ENCODE measurements at places on chromosomes 3 and 15.
A peak's percentile ranks its signal among the peaks of the same experiment; 100 is the strongest.

GRCh38 chr3:39296197-39297077, 16.6 kb upstream of the CX3CR1 start:
- DNase-seq: no peak

- DNase-seq: no peak
Measured at GRCh38 chr3:89250742-89251141, 143.3 kb downstream of the EPHA3 start.

DNA sequence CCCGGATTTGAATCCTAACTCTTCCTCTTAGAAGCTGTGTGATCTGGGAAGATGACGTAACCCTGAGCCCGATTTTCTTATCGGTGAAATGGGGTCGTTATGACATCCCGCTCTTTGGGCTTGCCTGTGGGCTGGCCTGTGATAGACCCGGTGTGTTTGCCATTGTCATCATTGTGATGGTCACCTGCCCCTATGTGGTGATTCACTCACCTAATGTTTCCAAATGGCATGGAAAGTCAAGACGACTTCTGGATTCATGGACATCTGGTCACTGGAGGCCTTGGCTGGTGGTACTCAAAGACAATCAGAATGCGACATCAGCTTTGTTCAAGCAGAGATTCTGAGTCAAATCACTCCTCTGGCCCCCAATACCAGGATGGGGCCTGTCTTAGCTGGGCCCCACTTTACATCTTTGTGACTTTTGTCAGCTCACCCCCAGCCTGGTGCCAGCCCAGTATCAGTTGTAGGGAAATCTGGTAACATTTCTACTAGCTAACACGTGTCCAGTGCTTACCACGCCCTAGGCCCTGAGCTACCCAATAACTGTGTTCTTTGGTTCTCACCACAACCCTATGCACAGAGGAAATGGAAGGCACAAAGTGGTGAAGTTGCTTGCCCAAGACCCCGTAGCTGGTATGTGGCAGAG, 2.8 kb downstream of the TMEM43 start:
- DNase-seq: no peak

- no peak for DNase-seq
Measured at GRCh38 chr3:94251566-94251965, 188.7 kb downstream of the NSUN3 start.

GRCh38 chr3:47433796-47434195, 41.9 kb downstream of the SCAP start:
- DNase-seq: no peak

- DNase-seq: no peak
Measured at GRCh38 chr15:57251308-57251707, 125.0 kb upstream of the CGNL1 start.

- DNase-seq: no peak
Measured at GRCh38 chr3:10956531-10956930, 36.0 kb upstream of the SLC6A1 start.

GRCh38 chr15:93422476-93422875, 333.5 kb upstream of the RGMA start:
- no peak for DNase-seq

GRCh38 chr3:106255870-106256248, 387.0 kb upstream of the CBLB start:
- DNase-seq: no peak

- no peak for DNase-seq
Measured at GRCh38 chr15:62691008-62691407, 351.5 kb upstream of the TPM1 start.

GRCh38 chr3:101219842-101220560, 100.4 kb downstream of the IMPG2 start:
- no peak for DNase-seq

DNA sequence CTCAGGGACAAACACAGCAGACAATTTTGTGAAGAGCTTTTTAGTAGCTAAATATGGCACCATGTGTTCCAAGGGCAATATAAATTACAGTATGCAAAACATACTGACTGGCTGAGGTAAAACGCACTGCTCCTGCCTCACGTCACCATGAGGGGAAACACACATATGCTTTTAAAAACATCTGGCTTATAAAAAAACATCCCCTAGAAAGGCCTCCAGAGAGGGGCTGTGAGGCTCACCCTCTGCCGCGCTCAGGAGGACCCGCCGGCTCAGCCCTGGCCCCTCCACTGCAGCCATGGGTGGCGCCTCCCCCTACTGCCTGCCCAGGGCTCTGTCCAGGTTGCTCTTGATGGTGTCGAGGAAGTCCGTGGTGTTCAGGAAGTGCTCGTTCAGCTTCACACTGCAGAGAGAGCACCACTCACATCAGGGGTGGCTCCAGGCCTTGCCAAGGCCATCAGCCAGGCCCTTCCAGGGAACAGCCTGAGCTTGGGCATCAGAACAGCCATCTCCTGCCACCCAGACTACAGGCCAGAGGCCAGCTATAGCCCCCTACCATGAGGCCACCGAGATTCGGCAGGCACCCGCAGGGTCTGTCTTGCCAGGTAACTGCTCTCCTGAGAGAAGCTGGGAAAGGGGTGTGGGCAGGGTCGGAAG, 18.2 kb downstream of the IDH2 start:
- no peak for DNase-seq

- peak; percentile 75 for DNase-seq
Measured at GRCh38 chr3:112653881-112654300, 12.9 kb upstream of the CCDC80 start.

GRCh38 chr3:119524931-119525662, 26.8 kb downstream of the TIMMDC1 start:
- DNase-seq: no peak

- DNase-seq: no peak
Measured at GRCh38 chr3:172315401-172316091, 132.7 kb downstream of the GHSR start.

GRCh38 chr15:91284758-91285466, 184.9 kb downstream of the SV2B start:
- no peak for DNase-seq

DNA sequence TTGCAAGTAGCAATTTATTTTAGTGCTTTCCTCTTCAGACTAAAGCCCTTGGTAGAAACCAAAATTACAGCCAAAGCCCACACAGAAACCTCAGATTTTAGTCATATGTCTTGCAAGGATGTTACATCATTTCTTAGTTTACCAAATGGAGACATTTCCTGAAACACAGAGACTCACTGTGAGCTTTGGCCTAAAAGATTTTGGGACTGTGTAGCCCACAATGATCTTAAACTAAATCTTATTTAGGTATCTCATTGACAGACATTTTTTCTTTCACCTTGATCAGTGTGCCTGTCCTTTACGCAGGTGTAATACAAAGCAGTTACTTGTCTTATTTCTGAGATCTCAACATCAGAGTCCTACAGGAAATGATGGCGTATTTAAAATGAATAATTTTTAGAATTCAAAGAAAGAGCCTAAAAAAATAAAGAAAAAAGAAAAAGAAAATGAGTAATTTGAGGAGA, 27.8 kb upstream of the AP4E1 start:
- DNase-seq: no peak

- no peak for DNase-seq
Measured at GRCh38 chr3:47646362-47646761, 67.7 kb upstream of the CSPG5 start.

DNA sequence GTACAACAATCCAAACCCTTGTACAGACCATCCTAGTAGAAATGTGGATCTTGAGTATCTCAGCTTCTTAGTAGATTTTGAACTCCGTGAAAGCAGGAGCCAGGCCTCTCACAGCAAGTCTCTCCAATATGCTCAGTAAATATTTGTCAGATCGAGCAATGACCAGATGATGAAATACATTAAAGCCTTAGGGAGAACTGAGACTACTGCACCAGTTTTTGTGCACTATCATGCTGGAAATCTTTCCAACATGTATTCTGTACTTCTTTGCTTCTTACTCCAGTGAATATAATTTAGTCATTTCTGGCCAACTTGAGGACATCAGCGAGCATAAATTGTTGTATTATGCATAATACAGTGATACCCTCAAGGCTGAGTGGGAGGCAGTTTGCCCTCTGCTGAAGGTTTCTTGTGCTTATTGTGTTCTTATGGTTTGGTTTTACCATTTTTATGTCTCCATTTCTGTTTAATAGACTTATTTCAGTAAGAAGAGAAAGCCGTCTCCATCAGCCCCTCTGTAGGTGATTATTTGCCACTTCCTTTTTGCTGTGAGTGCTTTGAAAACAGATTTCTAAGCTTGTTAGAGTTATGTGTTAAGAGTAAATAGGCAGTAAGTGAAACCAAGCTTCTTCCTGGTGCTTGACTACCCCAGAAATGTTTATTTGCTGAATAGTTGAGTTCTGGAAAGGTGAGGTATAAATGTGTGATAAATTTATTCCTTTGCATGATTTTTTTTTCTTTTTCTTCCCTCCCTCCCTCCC, 147.1 kb downstream of the PGPEP1L start:
- no peak for DNase-seq

DNA sequence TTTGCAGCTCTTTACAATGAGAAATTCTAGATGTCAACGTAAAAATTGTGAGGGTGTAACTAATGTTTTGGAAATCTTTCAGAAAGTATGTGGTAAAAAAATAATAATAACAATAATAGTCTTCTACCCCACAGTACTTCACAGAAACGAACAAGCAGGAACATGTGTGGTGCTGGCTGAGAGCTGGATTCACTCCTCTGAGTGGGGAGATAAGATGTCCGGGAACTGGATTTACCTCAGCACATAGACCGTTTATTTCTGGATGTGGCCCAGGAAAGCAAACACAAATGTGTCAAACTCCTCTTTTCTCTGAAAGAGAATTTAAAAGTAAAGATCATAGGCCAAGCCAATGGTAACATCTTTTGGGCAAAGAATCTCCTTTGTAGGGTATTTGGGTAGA, 103.4 kb downstream of the SLC49A4 start:
- no peak for DNase-seq

DNA sequence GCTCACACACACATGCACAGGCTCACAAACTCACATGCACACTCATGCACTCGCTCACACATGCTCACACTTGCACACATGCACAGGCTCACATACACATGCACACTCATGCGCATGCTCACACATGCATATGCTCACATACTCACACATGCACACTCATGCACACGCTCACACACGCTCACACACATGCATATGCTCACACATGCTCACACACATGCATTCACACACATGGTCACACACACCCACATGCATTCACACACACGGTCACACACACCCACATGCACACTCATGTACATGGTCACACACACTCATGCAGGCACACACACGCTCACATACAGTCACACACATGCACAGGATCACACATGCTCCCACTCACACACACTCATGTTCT, 132.8 kb upstream of the SMAD3 start:
- DNase-seq: no peak

- no peak for DNase-seq
Measured at GRCh38 chr3:12433823-12434222, 50.5 kb upstream of the TSEN2 start.

- DNase-seq: no peak
Measured at GRCh38 chr3:51955175-51955892, at the start of gene GPR62. GPR62 (plus strand) TSS chr3:51955381; CDS start chr3:51955653, 272 bp downstream.

DNA sequence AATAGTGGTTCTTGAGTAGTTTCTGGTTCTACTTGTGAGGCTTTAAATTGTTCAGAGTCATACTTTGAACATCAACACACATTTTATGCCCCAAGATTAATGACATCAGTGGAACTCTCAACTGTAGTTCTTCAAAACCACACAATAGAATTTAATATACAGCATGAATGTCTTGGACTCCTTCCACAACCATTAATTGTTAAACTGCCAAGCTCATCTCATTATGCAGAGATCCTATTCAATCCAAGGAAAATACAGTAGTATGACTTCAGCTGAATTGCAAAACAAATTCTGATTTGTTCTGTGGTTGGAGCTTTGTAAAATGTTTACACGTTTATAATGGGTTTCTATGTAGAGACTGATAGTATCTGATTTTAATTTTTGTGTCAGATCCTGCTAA, 199.2 kb upstream of the SLC2A2 start:
- no peak for DNase-seq

DNA sequence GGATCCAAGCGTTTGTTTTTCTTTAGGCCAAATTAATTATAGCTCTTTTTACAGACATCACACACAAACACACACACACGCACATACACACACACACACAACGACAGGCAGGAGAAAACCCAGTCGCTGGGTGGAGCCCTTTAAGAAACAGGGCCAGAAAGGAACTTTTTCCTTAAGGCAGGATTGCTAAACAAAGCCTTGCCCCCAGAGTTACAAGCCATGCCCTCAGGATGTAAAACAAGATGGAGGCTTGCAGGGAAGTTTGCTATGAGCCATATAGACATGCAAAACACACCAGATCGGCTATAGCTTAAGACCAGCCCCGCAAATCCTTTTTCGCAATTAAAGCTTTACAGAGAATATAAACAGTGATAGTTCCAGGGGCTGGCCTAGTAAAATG, 16.3 kb upstream of the IQCF2 start:
- no peak for DNase-seq

Data from Right ventricle myocardium superior (tissue), 1 donor.